ENCODE measurements at places on chromosomes 11 and 22. TPM values are rescaled to one million over a fixed set of nuclear protein-coding genes. Genes with fewer than 3 reads are reported as not detected.

The OR51B5 gene
- polyA plus RNA-seq, result not detected

The TPBGL gene
- not detected for polyA plus RNA-seq

The CCT8L2 gene
- not detected for polyA plus RNA-seq

The OR52A1 gene
- not detected for polyA plus RNA-seq

The TMEM138 gene
- 66.1 TPM for polyA plus RNA-seq

The SMIM35 gene
- not detected for polyA plus RNA-seq

The KRTAP5-11 gene
- not detected for polyA plus RNA-seq

The BARX2 gene
- 0.55 TPM for polyA plus RNA-seq

The CDC42EP1 gene
- polyA plus RNA-seq, result 18.4 TPM

The F2 gene
- polyA plus RNA-seq, result not detected

The USH1C gene
- not detected for polyA plus RNA-seq

The BLID gene
- not detected for polyA plus RNA-seq

The TPH1 gene
- 0.22 TPM for polyA plus RNA-seq

The PLXNB2 gene
- polyA plus RNA-seq, result 66.2 TPM

The BBS1 gene
- 11.7 TPM for polyA plus RNA-seq

The C11orf52 gene
- polyA plus RNA-seq, result 2.9 TPM

The C11orf87 gene
- polyA plus RNA-seq, result 0.22 TPM

The LRRC56 gene
- 0.44 TPM for polyA plus RNA-seq

The OR2AG1 gene
- polyA plus RNA-seq, result not detected

The XKR3 gene
- not detected for polyA plus RNA-seq

The TECTA gene
- polyA plus RNA-seq, result 0.21 TPM
